ENCODE measurements at places on chromosomes 12 and 14.

- no peak for DNase-seq
Observed at GRCh38 chr14:44609201-44609600, 102.1 kb upstream of the FSCB start.

- DNase-seq = no peak
Observed at GRCh38 chr12:122111089-122111641, 32.6 kb downstream of the MLXIP start.

- peak; percentile 47 for DNase-seq
Observed at GRCh38 chr14:77219591-77219990, 38.0 kb downstream of the TMEM63C start.

- no peak for DNase-seq
Observed at GRCh38 chr12:47614521-47614920, 91.3 kb downstream of the RPAP3 start.

DNA sequence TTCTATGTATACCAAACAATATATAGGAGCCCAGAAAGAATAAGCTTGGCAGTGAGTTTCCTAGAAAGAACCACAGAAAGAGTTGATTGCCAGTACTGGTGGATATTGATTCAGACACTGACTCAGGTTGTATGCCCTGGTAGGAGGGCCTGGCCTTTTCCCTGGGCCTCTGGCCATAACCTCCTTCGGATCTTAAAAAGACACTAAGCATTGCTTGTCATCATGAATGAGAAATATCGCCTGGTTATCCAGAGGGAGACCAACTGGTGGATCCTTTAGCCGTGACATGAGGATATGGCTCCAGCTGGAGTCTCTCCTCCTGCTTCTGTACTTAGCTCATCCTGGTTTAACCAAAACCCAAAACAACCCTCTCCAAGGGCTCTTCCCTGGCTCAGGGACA is 231.5 kb downstream of the MSRB3 start:
- DNase-seq = no peak

Measured in substantia nigra (tissue), 51 donors.